ENCODE measurements at places on chromosomes 2 and 18. TPM values are rescaled to one million over a fixed set of nuclear protein-coding genes. Genes with fewer than 3 reads are reported as not detected.

DNA sequence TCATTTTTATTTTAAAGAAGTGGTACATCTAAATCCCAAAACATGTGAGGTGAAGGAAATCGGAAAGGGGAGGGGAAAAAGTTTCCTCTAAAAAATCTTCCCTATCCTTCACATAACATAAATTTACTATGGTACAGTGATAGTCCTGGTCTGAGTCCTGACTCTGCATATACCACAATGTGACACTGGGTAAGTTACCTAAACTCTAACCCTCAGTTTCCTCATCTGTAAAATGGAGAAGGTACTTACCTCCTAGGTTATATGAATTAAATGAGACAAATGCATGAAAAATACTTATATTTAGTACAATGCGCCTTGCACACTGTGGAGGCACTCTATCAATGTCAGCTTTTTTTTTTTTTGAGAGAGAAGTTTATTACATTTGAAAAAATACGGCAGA lies 42.3 kb downstream of the TRAK2 start:
- H3K36me3 ChIP-seq: no peaks in the 10 kb centered on the region
- DNase-seq: no peak
- no peak overlapping the region for H3K27ac ChIP-seq

GRCh38 chr18:70513502-70514171 lies 224.8 kb downstream of the SOCS6 start:
- H3K4me3 ChIP-seq: no peak overlapping the region
- H3K27me3 ChIP-seq: no peaks in the 10 kb centered on the region
- H3K27ac ChIP-seq: no peak overlapping the region
- DNase-seq: no peak
- H3K4me1 ChIP-seq: no peaks in the 10 kb centered on the region

DNA sequence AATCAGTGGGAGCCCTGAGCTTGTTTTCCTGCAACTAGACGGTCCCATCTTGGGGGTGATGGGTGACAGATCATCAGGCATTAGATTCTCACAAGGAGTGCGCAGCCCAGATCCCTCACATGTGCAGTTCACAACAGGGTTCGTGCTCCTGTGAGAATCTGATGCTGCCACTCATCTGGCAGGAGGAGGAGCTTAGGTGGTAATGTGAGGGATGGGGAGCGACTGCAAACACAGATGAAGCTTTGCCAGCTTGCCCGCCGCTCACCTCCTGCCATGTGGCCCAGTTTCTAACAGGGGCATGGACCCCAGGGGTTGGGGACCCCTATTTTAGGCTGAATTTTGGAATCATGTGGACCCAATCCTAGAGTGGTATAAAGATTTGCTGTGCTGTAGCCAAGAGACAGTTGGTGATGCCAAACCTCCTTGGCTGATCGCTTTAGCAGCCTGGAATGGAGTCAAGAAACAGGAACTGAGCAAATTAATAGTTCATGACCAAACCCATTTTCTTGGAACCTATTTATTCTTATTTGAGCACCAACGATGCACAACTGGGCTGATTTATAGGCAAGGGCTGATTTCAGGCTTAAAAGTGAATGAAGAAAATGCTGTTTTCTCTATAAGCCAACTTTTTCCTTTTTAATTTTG lies 25.7 kb downstream of the LPIN1 start:
- DNase-seq: no peak
- H3K4me3 ChIP-seq: no peak overlapping the region
- H3K27ac ChIP-seq: no peak overlapping the region
- peaks cover 36% of the 10 kb centered on the region for H3K4me1 ChIP-seq

DNA sequence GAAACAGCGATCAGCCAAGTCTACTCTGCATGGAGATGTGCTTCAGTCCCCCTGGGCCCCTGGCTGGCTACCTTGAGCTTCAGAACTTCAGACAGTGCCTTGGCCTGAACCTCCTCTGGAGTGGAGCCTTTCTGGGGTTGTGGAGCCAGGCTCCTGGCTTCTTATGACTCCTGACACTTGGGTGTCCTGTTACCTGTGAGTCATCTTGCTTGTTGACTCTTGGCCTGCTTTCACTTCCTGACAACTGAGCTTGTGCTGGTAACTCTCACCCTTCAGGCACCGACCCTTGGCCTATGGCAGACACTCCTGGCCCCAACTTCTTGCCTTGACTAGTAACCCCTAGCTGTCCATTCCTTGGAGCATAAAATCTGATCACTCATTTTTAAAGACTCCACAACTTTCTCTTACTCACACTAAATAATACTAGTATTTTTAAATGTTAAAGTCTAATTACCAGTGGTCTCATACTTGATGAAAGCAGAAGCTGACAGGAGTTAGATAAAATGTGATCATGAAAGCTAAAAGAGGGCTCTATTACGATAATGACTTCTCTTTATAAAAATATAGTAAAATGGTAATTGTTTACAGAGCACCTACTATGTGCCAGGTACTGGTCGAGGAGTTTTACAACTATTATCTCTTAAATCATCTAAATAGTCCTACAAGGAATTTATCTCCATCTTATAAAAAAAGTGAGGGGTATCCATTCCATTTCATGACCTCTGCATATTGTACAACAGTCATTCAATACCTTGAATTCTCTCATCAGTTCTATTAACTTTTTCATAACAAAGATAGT lies 46.3 kb upstream of the VIT start:
- H3K27me3 ChIP-seq: no peaks in the 10 kb centered on the region
- no peaks in the 10 kb centered on the region for H3K36me3 ChIP-seq

DNA sequence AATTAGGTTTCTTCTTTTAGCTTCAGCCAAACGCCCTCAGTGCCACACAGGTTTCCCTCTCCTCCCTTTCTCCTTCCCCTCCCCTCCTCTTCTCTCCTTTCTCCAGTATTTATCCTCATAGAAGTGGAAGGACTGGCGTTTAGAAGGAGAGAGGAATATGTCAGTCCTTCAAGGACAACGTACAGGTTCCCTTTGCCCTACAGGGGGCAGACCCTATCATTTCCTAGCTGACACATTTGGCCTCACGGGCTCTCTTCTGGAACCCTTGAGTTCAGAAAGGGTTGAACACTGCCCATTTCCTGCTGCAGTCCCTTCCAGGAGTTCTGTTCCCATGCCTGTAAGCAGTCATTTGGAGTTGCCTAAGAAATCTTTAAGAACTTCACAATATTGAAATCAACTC lies 46.1 kb downstream of the CDCA7 start:
- no peak overlapping the region for H3K27ac ChIP-seq
- H3K36me3 ChIP-seq: no peaks in the 10 kb centered on the region
- no peaks in the 10 kb centered on the region for H3K27me3 ChIP-seq

DNA sequence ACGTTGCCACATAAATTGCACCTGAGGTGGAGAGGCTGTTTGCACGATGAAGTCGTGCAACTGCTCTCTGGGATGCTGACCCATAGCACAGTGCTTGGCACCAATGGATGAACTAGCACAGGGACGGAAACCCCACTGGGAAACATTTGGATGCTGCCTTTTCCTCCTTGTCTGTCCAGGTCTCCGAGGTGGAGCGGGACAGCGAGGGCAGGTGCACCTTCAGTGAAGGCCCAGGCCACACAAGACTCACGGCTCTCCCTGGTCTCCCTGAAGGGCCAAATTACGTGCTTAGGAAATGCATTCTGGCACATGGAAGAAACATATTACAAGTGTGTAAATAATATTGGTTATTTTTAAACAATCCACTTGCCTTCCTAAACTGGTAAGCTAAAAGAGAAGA lies 70.3 kb downstream of the TPO start:
- DNase-seq: no peak
- H3K4me1 ChIP-seq: no peaks in the 10 kb centered on the region
- H3K36me3 ChIP-seq: no peaks in the 10 kb centered on the region
- H3K4me3 ChIP-seq: no peak overlapping the region
- H3K27me3 ChIP-seq: no peaks in the 10 kb centered on the region
- no peak overlapping the region for H3K27ac ChIP-seq

CPLX4 gene
- not detected for total RNA-seq

UGT1A10 gene
- 0.12 TPM for total RNA-seq

CRYBA2 gene
- not detected for total RNA-seq

LRATD1 gene
- total RNA-seq: 1.1 TPM
